ENCODE measurements at places on chromosomes 13 and 19.

GRCh38 chr13:74203576-74203975 is 69.4 kb upstream of the KLF12 start:
- DNase-seq, result no peak

- no peak for DNase-seq
These were observed 76.7 kb downstream of the TEX26 start for GRCh38 chr13:31009166-31009565.

- no peak for DNase-seq
These were observed 1.2 kb downstream of the PPM1N start for GRCh38 chr19:45499196-45500180.

DNA sequence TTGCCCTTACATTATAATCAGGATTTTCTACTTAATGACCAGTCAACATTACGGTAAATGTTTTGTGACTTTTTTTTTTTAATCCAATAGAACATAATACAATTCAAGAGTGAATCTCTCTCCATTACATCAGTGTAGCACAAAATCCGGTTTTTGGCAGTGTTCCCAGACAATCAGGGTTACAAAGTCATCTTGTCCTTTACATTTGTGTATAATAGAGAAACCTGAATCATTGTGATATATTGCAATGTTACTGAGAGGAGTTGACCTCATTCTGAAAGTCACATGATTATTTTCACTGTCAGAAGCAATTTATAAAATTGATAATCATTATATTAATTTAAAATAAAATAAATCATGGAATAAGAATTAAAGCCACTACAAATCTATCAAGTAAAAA is 1346.0 kb upstream of the SPRY2 start:
- no peak for DNase-seq

DNA sequence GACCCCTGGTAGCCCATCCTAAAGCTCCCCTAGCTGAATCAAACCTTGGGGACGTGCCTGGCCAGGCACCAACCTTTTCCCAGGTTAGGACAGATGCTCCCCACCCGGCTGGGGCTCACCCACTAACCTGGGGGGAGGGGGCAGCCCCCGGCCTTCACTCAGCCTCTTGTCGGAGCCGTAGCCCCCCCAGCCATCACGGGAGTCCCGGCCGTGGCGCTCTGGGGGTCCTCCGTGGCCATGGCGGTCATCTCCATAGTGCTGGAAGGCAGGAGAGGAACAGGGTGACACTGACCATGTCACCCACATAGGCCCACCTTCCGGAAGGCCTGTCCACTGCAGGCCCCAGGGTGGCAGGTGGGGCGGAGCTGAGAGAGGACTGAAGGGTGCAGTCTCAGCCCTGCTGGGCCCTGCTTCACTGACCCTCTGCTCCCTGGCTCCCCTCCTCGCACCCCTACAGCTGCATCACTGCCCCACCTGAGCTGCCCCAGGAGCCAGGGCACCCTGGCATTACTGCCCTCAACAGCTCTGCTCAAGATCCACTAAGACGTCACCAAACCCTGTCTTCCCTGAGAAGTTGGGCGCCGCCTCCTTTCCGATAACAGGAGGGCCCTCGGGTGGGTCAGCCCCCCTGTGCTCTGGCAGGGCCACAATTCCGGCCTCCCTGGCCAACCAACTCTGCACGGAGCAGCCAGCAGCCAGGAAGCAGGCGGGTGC is 22.6 kb upstream of the TINCR start:
- no peak for DNase-seq

GRCh38 chr13:73602295-73602694 is 531.9 kb downstream of the KLF12 start:
- DNase-seq, result no peak

- DNase-seq, result no peak
These were observed at the start of gene MAB21L1 for GRCh38 chr13:35475960-35476943. Gene MAB21L1, minus strand, starts transcription at chr13:35476689. Its CDS starts 551 bp downstream, at chr13:35476138.

DNA sequence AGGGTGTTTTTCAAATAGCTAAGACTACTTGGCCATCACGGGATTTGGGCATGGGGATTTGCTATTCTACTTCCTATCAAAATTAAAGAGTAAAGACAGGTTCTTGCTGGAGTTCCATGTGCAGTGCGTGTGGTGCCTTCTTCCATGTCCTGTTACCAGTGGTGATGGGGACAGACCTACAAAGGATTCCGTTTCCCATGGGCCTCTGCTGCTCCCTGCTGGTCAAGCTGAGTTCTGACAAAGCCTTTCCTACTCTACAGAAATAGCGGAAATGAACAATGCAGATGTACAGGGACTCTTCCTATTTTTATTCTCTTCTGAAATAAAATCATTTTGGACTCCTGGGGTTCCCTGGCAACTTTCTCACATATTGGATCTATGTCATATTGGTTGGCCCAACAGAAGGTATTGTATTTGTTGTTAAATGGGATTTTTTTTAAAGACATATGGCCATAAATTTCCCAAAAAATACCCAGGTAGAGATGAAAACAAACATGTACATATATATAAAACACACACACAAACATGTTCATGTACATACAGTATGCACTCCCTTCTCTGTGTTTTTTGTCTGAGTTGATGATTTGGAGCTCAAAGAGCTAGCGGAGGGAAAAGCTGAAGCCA is 90.5 kb upstream of the SLC15A1 start:
- peak; percentile 15 for DNase-seq

DNA sequence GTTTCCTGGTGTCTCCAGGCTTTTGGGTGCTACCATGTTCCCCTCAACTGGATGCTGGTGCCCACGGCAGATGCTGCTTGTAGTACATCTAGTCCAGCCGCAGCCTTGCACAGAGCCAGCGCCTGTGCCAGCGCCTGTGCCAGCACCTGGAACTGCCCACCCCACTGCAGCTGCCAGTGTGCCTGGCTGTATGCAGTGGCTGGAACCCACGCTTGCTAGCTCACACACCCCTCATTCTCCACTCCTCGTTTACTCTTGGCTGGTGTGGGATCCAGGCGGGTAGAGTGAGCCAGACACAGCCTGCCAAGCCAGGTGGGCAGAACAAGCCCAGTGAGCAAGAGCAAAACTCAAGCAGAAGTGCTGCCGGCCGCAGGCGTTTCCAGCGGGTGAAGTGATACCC is 428.6 kb downstream of the SLITRK1 start:
- DNase-seq, result no peak

DNA sequence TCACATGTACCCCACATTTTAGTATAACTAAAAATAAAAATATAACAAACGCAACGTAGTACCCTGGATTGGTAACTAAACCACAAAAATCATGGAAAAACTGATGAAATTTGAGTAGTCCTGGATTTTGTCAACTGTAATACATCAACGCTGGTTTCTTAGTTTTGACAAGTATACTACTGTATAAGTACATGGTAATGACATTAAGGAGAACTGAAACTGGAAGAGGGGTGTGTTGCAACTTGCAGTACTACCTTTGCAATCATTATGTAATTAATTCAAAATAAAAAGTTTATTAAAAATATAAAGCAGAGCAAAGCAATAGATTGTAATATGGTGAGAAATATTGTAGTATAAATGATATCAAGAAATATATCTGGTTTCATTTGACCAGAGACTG is 1158.0 kb upstream of the SPRY2 start:
- DNase-seq, result no peak

DNA sequence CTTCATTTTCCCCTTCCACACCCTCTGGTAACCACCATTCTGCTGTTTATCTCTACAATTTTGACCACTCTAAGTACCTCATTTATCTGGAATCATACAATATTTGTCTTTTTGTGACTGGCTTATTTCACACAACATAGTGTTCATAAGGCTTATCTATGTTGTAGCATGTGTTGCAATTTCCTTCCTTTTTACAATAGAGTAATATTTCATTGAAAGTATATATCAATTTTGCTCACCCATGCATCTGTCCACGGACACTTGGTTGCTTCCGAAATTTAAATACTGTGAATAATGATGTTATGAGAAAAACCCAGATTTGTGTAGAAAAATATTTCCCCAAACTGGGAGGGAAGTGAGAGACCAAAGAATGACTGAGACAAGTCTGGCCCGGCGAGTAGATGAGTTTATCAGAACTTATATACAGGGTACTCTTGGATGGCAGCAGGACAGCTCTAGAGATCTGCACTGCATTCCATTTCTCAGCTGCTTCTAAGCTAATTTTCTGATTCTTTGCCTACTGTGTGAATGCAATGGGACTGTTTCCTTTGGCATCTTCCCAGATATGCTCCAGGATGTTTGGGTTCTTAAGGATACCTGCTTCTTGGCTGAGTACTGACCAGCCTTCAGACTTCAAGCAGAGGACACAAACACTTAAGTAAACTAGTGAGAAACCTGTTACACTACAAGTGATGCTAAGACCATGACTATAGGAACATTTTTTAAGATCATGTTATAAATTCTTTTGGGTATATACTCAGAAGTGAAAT is 834.0 kb upstream of the PCDH9 start:
- DNase-seq, result no peak

DNA sequence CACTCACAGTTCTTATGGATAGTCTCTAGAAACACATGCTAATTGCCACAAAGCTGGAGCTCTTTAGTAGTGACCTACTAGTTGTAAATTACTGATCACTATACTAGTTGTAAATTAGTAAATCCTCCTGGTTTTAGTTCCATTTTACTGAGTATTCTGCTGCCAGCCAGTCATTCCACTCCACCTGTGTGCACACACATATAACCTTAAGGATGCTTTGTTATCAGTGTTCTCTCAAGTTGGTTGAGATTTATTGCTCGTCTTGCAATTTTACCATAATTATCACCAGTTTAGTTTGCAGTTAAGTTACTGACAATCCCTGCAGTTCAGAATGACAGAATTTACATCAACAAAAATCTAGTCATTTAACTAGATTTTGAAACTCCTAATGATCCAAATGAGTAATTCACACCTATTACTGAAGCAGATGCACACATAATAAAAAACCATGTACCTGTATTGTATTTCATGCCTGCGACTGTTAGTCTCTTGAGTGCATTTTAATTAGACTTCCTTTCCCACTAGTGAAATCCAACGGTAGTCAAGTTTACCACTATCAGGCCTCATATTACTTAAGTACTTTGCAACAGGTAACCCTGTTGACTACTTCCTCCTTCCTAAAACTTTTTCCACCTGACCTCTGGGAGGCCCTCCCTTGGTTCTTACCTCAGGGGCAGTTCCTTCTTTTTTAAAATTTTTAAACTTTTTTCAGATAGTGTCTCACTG is 7.6 kb downstream of the TPT1 start:
- no peak for DNase-seq

DNA sequence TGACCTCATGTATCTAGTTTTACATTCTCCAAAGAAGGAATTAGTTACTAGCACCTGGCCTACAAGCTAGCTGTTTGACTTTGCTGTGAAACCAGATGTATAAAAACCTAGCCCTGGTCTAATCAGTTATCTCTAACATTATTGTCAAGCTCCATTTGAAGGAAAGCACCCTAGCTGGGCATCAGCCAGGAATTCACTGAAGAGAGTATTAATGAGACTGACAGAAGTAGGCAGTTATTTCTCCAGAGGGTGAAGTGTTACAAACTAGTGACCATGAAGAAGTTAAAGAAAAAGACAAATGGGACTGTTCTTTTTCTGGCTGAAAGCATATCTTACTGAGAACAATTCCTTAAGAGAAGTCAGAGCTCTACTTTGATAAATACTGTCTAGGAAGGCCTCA is 2529.3 kb upstream of the PCDH20 start:
- DNase-seq, result no peak

- no peak for DNase-seq
These were observed 937.9 kb downstream of the EFNB2 start for GRCh38 chr13:105597573-105597972.

DNA sequence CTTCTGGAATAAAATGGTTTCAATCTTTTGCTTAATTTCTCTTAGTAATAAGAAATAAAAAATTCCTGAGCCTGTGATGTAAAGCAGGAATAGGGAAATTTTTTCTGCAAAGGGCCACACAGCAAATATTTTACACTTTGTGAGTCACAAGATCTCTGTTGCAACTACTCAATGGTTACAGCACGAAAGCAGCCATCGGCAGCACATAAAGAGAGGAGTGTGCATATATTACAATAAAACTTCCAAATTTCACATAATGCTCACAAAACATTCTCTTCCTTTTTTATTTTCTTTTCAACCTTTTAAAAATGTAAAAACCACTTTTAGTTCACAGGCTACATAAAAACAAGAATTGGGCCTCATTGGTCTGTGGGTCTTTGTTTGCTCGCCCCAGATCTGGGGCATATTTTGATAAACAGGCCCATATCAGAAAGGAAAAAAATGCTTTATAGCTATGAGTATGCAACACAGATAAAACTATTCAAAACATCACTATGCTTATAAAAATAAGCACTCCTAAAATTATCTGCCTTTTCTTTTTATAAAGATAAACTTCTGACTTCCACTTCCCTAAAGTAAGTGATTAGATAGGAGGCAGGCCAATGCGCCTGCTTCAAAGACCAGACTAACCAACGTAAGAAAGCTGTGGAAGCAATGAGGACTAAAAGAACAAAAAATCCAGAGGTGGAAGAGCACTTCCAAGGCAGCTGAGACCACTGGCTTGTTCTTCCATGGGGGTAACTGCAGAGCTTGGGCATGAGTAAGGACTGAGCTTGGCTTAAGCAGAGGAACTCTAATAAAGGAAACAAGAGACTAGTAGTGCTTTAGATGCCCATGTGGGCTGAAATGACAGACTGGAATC is 26.5 kb downstream of the MYCBP2 start:
- DNase-seq, result no peak

- no peak for DNase-seq
These were observed 73.1 kb downstream of the LATS2 start for GRCh38 chr13:20988033-20988908.

DNA sequence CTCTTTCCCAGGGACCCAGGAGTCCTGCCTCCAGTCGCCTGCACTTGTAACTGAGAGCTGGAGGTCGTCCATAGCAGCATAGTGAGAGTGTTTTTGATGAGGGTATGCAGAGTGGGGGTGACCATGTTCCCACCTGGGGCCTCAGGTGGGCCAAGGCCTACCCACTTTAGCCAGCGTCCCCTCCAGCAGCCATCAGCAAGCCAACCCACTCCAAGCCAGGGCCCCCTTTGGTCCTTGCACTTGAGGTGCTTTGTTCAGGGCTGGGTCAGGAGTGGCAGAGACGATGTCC is 11.9 kb upstream of the SMG9 start:
- DNase-seq, result no peak

DNA sequence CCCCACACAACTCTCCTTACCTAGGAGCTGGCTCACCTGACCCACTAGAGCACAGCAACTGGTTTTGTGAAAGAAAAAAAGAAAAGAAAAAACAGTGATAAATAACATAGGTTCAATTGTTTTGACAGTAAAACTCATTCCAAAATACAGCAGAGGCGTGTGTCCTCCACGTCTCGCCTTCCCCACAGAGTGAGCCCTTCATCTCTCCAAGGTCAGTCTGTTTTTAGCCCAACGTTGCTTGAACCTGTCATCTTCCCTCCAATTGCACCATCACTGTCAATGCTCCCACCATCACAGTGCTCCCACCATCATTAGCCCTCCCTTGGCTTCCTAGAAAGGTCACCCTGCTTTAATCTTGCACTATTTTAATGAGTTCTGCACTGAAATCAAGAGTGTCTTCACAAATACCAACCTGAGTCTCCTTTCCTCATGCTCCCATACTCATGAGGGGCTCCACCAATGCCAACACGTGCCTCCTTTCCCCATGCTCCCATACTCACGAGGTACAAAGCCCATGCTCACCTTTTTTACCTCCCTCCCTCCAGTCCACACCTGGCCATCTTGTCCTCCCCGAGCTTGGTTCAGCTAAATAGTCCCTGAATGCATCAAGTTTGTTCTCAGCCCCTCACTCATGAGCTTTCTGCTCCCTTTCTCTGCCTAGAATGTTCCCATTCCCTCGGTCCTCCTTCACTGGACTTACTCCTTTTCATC is 103.7 kb downstream of the IRS2 start:
- DNase-seq, result no peak

GRCh38 chr13:37303606-37304005 is 198.1 kb upstream of the CSNK1A1L start:
- DNase-seq, result no peak
